ENCODE measurements at places on chromosomes 2 and 18.

DNA sequence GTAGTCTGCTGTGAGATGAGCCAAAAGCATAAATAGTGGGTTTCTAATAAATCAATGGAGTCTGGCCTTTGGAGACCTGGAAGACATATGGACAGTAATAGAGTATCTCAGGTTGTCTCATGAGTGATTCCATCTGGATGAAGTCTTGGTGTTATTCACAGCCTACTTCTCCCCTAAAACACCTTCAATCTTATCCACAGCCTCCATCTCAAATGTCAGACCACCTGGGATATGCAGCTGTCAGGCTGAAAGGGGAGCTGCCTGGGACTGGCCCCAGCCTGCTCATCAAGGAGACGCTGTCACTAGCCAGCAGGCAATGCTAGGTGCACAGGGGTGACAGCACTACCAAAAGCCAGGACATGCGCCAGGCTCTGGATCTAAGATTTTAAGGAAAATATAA, 684.0 kb upstream of the ZEB2 start:
- DNase-seq = no peak

- no peak for DNase-seq
These were observed 5.6 kb downstream of the SLC66A3 start for GRCh38 chr2:11160731-11161455.

DNA sequence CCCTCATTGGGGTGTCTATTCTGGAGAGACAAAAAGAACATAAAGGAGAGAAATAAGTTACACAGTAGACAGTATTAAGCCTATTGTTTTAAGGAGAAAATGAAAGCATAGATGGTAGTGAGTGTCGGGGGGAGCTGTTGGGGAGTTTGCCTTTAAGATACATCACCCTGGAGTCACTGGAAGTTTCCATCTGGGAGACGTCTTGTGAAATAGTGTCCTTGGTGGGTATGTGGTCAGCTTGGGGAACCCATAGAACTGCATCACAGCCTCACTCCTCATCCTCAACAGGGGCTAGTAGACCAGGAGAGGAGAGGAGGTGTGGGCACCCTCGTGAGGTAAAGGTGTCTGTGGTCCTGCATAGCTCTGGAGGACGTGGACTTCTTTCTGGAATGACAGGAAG, 60.6 kb downstream of the RNF144A start:
- DNase-seq = no peak

DNA sequence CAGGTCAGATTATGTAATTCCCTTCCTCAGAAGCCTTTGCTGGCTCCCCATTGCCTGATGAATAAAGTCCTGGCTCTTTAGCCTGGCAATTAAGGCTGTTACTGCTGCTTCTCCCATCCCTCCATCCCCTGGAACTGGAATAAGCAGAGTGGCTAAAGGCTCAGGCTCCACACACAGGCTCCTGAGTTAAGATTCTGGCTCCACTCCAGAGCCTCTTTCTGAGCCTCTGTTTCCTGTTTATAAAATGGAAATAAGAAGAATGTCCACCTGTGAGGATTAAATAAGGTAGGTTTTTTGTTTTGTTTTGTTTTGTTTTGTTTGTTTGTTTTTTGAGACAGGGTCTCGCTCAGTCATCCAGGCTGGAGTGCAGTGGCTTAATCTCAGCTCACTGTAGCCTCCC, 50.0 kb downstream of the ZFP36L2 start:
- DNase-seq = no peak

GRCh38 chr2:84875213-84875560, 5.7 kb downstream of the TRABD2A start:
- DNase-seq = no peak

DNA sequence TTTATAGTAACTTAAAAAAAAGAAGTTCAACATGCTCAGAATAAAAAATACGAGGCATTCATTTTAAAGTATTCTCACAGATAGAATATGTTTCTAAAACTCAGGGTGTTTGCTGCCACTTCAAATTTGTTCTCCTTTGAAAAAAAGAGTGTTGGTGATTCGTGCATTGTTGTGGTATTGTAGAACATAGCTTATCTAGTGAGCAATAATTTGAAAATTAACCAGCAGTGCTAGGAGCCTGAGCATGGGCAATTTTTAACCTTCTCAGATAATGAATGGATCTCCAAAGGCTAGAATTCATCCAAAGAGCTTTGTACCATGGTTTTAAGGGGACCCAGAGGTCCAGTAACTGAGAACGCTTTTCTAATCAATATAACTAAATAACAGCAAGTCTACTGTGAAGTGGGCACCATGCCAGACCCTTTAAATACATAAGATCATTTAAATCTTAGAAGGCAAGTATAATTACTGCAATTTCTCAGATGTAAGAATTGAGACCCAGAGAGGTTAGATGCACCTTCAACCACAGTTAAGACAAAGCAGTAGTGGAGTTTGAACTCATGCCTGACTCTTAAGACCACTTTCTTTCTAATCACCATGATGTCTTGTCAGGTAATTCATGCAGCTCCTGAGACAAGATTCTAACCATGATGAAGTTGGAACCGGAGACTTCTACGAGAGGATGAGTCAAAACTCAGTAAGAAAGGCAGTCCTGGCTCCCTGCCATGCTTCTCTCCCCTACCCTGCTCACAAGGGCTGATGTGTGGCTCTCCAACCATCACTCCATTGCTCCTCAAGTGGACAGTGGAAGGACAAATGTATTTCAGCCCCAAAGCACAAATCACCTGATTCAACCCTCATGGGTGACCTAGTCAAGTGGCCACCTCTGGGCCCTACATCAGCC, 3.4 kb downstream of the CYRIA start:
- DNase-seq = no peak

DNA sequence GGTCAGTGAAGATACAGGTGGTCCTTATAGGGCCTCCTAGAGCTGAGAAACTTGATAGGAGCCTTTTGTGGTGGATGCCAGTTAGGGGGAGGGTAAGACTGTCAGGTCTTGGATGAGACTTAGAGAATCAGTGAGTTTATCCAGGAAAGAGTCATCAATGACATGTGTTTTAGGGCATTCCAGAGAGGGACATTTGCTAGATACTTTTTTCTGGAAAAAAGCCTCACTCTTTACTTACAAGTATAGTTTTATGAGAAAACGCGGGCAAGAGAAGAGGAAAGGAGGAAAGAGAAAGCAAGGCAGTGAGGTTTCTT, 24.5 kb upstream of the MSGN1 start:
- DNase-seq = no peak

- DNase-seq = no peak
These were observed 61.4 kb upstream of the KIF5C start for GRCh38 chr2:148813603-148814065.

DNA sequence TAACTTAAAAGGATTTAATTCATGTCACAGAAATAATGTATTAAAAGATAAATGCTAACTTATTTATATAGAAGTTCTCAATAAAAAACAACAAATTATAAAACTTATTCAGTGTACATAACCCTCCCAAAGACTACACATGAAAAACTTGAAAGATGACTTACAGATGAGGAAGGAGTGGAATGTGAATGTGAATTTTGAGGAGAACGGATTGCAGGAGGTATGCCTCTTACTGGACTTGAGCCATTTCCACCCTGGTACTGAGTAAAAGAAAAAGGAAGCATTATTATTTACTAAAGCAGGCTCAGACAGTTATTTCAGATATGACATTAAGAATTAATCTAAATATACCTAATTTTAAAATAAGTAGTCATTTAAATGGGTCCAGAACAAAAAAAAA, 104.4 kb downstream of the TLK1 start:
- DNase-seq = no peak

Data from NCI-H1436 treated with DMSO at 0.1 percent for 48 hours (cell line).